ENCODE measurements at places on chromosomes 5 and 9. TPM values are rescaled to one million over a fixed set of nuclear protein-coding genes. Genes with fewer than 3 reads are reported as not detected.

The BTNL3 gene
- 38.4 TPM for total RNA-seq

The LCP2 gene
- 22.9 TPM for total RNA-seq

The BOD1 gene
- 25.9 TPM for total RNA-seq

The IFNA2 gene
- not detected for total RNA-seq

The CEL gene
- total RNA-seq = 1.6 TPM

The GZMA gene
- total RNA-seq = 9.3 TPM

The SWI5 gene
- total RNA-seq = 13.8 TPM

The CEP78 gene
- total RNA-seq = 11.2 TPM

The MARCOL gene
- not detected for total RNA-seq

The THBS4 gene
- total RNA-seq = 4.8 TPM

- DNase-seq = no peak
Observed at GRCh38 chr5:93243481-93243880, 337.5 kb downstream of the NR2F1-AS1 start.

DNA sequence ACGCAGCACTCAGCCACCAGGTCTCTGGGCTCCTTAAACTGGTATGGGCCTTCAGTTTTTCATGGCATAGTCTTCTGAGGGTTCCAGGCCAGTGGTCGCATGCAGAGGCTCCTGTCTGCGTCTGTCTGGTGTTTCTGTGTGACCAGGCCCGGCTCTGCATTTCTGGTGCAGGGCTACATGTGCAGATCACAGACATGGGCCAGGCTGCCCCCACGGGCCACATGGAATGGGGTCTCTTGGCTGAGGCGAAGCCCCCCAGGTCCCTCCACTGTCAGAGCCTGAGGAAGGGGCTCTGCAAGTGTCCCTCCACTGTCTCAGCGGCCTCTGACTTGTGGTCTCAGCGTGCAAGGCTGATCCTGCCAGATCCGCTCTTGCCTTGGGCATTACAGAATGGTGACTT lies 15.6 kb upstream of the CARD19 start:
- peak; percentile 23 for DNase-seq

DNA sequence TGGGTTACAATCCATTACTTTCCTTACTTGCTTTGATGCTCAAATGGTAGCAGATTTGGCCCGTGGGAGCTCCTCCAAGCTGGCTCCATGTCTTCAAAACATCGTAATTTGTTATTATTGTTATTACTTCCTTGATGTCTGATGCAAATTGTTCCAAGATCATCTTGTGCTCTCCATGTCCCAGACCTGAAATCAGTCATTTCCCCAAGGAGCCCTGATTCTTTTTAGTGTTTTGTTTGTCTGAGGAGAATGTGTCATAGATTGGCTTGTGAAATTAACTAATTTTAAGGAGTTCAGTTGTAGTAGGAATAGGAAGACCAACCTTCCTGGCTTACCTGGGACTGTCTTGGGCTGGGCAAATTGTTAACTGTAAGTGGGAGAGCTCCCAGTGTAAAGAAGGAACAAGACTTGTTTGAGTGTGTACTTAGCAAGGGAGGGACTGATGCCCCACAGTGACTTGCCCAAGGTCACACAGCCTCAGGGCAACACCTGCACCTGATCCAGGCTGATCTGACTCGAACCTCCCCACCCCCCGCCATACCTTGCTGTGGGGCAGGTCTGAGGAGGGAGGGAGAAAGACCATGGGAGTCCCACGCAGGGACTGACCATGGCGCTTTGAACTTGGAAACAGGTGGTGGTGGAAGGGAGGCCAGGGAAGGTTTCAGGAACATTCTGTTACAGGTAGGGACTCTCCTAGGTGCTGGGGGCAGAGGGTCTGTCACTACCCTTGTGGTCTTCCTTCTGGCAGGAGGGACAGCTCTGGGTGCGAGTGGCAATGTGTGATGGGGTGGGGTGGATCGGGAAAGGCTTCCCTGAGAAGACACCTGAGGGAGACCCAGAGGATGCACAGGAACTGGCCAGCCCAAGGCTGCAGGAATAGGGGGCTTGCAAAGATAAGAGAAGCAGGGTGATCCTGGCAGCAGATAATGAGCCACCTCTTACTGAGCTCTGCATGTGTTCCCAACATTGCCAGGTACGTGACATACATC lies 2.7 kb upstream of the BICD2 start:
- no peak for DNase-seq

DNA sequence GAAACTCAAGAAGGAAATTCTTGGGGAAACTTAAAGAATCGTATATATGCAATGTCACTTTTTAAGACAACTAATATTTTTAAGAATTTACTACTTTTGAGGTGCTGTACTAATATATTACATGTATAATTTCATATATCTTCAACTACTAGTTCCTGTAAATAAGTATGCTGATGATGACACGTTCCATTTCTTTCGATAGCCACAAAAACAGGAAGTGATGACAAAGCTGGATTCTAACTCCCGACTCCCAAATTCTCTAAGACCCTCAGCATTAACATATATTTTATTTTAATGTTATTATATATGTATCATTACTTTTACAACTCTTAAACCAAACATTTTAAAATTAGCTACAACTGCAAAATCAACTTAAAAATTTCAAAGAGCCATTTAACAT lies 74.8 kb downstream of the STK32A start:
- DNase-seq = no peak

DNA sequence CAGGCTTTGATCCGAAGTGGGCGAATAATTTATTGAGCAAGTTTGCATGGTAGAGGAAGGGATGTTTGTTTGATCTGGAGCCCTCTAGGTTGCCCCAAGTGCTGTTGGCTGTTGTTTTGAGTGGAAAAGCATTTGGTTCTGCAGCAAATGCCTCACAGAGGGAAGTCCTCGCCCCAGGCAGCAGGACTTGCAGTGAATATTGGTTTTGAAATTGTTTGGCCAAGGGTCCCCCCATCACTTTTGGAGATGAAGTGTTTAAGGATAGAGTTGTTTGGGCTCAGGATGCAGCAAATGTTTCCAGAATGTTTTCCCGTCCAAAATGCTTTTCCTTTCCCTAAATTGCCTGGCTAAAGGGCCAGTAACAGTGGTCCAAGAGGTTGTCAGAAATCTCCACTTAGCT lies 3.1 kb downstream of the JADE2 start:
- DNase-seq = no peak

DNA sequence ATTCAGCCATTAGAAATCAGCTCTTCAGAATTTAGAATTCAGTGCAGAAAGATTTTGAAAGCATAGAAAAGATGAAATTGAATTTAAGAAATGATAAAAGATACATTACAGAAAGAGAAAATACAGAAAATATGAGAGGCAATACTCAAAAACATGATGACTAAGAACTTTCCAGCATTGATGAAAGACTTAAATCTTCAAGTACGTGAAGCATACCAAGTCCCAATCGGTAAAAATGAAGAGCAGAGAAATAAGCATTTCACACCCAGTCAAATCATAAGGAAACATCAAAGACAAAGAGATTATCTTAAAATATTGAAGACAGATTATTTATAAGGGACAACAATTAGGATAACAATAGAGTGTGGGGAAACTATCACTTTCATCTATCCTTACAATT lies 35.1 kb downstream of the MUSK start:
- no peak for DNase-seq

GRCh38 chr5:106699198-106699597 lies 971.5 kb downstream of the EFNA5 start:
- DNase-seq = no peak

DNA sequence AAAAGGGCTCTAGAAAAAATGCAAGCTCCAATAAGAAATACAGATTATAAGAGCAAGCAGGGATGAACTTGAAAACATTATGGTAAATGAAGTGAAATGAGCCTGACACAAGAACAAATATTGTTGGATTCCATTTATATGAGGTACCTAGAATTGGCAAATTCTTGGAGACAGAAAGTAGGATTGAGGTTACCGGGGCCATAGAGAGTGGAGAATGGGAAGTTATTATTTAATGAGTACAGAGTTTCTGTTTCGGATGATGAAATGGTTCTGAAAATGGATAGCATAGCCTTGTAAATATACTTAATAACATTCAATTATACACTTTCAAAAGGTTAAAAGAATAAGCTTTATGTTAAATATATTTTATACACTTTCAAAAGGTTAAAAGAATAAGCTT lies 75.6 kb upstream of the SLC12A2 start:
- no peak for DNase-seq

- no peak for DNase-seq
Observed at GRCh38 chr5:176162198-176162597, 76.0 kb upstream of the SIMC1 start.

DNA sequence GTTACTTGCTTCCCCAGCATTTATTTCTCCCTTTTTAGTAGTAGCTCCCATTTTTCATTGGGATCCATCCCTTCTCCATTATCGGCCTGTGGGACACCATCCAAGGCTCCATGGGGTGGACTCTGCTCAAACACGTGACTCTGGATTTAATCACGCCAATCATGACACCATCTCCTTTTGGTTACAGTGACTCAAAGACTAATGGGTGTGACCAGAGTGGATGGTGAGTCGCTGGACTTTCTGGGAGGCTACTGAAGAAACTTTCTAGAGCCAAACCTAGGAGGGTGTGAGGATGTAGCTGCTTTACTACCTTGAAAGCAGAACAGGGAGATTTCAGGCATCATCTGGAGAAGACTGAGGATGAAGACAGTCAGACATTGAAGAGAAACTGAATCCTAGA lies 93.1 kb downstream of the PJA2 start:
- no peak for DNase-seq

GRCh38 chr5:149675610-149676201 lies 54.4 kb upstream of the PPARGC1B start:
- peak; percentile 95 for DNase-seq

- no peak for DNase-seq
Observed at GRCh38 chr5:71645030-71645429, 57.9 kb downstream of the MCCC2 start.

DNA sequence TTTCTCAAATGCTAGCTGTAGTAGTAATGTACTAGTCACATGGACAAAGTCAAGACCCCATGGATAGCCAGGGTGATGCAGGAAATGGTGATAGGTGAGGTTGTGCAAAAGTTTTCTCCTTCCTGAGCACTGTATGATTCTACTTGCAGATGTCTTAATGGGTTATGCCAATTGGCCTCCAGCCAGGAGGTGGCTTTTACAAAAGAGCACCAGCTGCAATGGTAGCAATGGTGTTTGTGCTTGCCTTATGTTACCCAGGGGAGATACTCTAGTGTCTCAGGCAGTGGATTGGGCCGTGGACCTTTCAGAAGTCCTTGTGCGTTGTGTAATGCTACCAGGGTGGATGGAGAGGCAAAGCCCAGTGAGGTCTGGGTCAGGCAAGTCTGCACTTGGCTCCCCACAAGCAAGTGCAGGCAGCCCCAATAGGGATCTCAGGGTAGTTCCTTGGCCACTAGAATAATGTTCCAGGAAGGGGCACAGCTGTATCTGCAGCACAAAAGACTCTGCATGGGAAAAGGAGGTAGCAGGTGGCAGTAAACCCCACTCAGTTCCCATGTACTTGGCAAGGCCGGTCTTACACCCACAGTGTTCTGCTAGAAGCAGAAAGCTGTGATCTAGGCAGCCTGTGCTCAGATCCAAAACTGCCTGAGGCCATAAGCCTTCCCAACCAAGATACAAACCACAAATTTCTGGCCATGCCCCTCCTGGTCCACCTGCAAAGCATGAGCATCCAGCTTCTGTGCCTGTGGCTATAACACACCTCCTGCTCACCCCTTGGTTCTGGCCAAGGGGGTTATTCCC lies 46.4 kb upstream of the EDIL3 start:
- DNase-seq = no peak

DNA sequence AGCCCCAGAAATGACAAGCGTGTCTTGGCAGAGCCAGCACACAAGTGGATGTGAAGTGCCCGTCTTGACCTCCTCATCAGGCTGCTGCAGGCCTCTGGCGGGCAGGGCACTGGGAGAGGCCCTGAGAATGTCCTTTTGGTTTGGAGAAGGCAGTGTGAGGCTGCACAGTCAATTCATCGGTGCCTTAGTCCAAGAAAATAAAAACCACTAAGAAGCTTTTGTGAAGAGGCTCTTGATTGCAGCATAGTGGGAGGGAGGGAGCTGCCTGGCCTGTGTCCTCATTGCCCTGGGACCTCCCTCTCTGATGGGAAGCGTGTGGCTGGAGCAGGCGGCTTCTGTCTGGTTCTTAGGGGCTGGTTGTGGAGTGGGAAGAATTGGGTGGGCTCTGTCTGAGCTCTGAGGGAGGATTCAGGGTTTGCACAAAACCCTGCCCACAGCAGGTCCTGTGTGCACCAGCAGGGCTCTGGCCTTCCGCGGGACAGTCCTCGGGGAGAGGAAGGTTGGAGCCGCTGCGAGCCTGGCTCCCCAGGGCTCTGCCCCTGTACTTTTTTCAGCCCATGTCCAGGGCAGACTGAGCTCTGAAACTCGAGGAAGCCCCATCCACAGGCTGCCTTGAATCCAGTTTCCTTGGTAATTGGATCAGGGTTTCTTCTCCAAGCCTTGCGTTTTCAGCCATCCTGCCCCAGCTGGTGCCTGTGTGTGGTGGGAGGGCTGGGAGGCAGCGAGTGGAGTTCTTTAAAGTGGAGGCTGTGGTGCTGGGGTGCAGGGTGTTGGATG lies 1.1 kb downstream of the HRCT1 start:
- DNase-seq = peak; percentile 69

DNA sequence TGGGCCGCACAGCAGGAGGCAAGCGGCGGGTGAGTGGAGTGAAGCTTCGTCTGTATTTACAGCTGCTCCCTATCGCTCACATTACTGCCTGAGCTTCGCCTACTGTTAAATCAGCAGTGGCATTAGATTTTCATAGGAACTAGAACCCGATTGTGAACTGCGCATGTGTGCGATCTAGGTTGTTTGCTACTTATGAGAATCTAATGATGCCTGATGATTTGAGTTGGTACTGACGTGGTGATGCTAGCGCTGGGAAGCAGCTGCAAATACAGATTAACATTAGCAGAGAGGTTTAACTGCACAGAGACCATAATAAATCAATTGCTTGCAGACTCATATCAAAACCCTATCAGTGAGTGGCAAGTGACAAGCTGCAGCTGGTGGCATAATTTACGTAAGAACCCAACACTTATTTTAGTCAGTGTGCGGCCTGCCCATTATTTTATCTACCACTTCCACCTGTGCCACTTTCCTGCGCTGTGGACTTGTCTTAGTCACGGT lies 133.4 kb upstream of the CDH9 start:
- DNase-seq = no peak

DNA sequence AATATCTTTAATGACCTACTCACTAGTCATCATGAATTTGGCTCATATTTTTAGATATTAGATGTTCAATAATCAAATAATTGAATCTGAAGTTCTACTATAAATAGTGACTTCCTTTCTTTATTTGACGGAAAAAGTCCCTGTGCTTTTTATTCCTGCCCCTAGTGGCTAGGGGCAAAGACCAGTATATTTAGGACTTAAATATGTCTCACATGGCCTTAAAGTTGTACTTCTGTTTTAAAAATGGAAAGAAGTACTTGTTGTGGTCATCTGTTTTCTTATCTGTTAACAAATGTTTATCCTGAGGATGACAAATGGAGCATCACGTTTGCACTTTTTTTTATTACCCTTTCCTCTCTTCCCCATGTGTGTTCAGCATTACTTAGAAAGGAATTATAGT lies 89.2 kb upstream of the GRHPR start:
- no peak for DNase-seq

GRCh38 chr5:167375125-167375524 lies 916.3 kb upstream of the WWC1 start:
- no peak for DNase-seq

- no peak for DNase-seq
Observed at GRCh38 chr5:103461243-103461642, 101.3 kb downstream of the NUDT12 start.

GRCh38 chr9:826500-827280 lies 14.8 kb upstream of the DMRT1 start:
- no peak for DNase-seq

- DNase-seq = no peak
Observed at GRCh38 chr5:93164690-93165089, 416.3 kb downstream of the NR2F1-AS1 start.

GRCh38 chr5:93807846-93808245 lies 66.4 kb upstream of the POU5F2 start:
- no peak for DNase-seq

- DNase-seq = no peak
Observed at GRCh38 chr9:12759761-12760160, 15.1 kb upstream of the LURAP1L start.
